NCI-H345 (cell line): ENCODE measurements at places on chromosomes 5 and 9.

GRCh38 chr9:14312719-14313377 is 1.1 kb downstream of the NFIB start:
- peak; percentile 40 for DNase-seq

GRCh38 chr5:122091936-122092600 is 14.0 kb upstream of the LOX start:
- DNase-seq: no peak

DNA sequence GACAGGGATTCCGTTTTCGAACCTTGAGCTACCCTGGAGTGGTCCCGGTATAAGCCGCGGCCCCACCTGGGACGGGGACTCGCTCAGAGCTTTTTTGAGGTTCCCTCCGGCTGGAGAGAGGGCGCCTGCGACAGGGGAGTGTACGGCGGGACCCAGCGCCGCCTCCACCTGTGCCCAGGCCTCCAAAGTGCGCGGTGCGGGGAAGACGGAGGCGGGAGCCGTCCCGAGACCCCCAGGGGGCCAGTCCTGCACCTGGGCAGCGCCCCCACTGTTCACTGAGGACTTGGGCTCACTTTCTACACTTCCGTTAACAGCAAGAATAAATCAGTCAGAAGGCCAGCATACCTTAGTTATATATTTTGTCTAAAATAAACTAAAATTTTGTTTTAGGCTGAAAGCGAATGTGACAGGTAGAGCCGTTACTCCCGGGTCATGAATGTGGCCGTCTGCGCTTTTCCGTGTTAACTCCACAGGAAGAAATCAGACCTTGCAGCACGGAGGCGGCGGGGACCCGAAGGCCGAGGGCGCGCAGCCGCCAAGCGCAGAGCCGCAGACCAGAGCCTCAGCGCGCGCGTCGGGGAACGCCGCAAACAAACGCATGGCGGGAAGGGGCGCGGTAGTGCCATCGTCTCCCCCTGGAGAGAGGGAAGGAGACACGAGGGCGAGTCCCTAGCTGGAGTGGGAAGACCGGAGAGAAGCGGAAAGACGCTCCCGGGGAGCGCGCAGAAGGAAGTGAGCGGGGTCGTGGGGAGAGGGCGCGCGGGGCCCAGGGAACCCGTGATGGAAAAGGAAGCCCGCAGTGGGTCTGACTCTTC is 14.1 kb downstream of the TRIM7 start:
- DNase-seq: no peak

GRCh38 chr9:118038713-118039112 is 334.5 kb downstream of the TLR4 start:
- peak; percentile 1 for DNase-seq

DNA sequence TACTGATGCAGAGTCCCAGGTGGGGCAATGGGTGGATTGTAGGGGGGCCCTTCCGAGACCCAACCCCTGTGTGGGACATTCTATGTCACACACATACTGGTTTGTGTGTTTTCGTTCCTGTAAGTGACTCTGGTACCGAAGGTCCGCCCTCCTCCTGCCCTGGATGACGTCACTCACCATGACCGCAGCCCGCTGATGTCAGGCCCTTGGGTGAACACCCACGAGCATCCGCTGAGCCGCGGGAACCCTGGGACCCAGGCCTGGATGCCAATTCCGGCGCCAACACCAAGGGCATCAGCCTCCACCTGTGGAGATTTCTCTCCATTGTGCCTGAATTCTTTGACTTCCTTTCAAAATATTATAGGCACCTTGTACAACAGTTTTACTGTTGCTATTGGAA is 184.3 kb downstream of the MTRR start:
- DNase-seq: no peak

DNA sequence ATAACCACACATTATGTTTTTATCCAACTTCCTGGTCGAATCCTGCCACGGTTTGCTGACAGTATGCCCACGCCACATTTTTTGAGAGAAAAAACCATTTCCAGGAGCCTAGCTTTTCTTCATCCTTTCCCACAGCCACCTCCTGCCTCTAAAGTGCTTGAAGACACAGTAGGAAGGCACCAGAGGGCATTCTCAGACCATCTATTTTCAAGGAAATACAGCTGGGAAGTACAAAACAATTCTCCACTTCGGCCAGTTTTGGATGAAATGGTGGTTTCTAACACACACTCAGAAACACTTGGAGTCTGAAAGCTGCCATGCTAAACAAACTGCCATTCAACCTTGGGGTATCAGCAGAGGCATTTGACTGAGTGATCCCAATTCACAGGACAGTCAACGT is 86.3 kb upstream of the RPS23 start:
- DNase-seq: no peak

DNA sequence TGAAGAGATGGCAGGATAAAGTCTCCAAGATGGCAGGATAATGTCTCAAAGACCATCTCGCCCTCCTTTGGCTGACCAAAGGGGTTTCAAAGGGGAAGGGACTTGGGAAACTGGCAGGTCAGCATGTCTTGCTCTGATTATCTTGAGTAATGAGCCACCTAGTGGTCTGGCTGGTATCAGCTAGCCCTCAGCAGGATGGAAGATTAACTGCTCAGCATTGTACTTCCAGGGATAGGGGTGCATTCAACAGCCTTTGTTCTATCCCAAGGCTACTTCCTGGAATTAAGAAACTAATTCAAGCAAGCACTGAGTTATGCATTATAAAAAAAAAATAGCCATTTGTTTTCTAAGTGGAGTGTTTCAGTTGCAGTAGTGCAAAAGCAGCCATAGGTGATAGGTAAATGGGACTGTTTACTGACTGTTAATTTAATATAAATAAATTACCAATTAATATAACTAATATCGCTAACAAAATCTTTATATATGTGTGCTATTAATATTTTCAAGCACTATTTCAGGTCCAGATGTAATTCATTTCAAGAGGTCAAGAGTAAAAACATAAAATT is 555.5 kb downstream of the CDH9 start:
- DNase-seq: peak; percentile 23

GRCh38 chr9:68964765-68965164 is 49.1 kb downstream of the PRKACG start:
- DNase-seq: no peak
